Mesendoderm (in vitro differentiated cells): ENCODE measurements at places on chromosomes 13 and 19.

- H3K27ac ChIP-seq = no peak overlapping the region
- no peaks in the 10 kb centered on the region for H3K27me3 ChIP-seq
- DNase-seq = peak; percentile 54
- H3K4me3 ChIP-seq = no peak overlapping the region
Measured at GRCh38 chr19:18440415-18440877, 2.5 kb upstream of the ISYNA1 start.

GRCh38 chr13:60969656-60970055, 446.0 kb downstream of the PCDH20 start:
- no peaks in the 10 kb centered on the region for H3K36me3 ChIP-seq
- no peaks in the 10 kb centered on the region for H3K27me3 ChIP-seq
- no peak for DNase-seq
- no peak overlapping the region for H3K27ac ChIP-seq

- no peak overlapping the region for H3K27ac ChIP-seq
- no peaks in the 10 kb centered on the region for H3K36me3 ChIP-seq
- H3K27me3 ChIP-seq = no peaks in the 10 kb centered on the region
- no peak for DNase-seq
Measured at GRCh38 chr13:66313413-66313812, 916.7 kb downstream of the PCDH9 start.

DNA sequence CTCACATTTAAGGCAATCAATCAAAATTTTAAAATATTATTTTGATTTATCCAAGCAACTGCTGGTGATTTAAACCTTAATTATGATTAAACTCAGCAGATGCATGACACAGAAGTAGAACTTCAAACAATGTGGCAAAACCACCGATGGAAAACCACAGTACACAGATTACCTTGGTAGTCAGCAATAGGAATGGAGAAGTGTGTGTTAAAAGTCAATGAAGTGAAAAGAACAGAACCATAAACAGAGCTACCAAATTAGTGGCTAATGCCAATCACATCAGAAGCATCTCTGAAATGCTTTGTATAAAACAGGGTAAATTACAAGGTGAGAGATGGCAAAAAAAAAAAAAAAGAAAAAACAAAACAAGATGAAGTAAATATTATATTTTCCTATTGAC, 31.2 kb downstream of the KATNAL1 start:
- H3K36me3 ChIP-seq = no peaks in the 10 kb centered on the region
- no peaks in the 10 kb centered on the region for H3K27me3 ChIP-seq
- no peaks in the 10 kb centered on the region for H3K4me1 ChIP-seq
- no peak overlapping the region for H3K4me3 ChIP-seq
- DNase-seq = no peak

GRCh38 chr13:114313061-114313860, 1.0 kb upstream of the CHAMP1 start:
- H3K27me3 ChIP-seq = no peaks in the 10 kb centered on the region
- H3K4me3 ChIP-seq = no peak overlapping the region
- peaks cover 4% of the 10 kb centered on the region for H3K4me1 ChIP-seq
- H3K36me3 ChIP-seq = no peaks in the 10 kb centered on the region
- peak; percentile 40 for DNase-seq

- H3K4me1 ChIP-seq = no peaks in the 10 kb centered on the region
- peaks cover 9% of the 10 kb centered on the region for H3K36me3 ChIP-seq
- no peak overlapping the region for H3K27ac ChIP-seq
- DNase-seq = no peak
- H3K27me3 ChIP-seq = no peaks in the 10 kb centered on the region
Measured at GRCh38 chr19:2138061-2138728, 13.2 kb downstream of the AP3D1 start.

DNA sequence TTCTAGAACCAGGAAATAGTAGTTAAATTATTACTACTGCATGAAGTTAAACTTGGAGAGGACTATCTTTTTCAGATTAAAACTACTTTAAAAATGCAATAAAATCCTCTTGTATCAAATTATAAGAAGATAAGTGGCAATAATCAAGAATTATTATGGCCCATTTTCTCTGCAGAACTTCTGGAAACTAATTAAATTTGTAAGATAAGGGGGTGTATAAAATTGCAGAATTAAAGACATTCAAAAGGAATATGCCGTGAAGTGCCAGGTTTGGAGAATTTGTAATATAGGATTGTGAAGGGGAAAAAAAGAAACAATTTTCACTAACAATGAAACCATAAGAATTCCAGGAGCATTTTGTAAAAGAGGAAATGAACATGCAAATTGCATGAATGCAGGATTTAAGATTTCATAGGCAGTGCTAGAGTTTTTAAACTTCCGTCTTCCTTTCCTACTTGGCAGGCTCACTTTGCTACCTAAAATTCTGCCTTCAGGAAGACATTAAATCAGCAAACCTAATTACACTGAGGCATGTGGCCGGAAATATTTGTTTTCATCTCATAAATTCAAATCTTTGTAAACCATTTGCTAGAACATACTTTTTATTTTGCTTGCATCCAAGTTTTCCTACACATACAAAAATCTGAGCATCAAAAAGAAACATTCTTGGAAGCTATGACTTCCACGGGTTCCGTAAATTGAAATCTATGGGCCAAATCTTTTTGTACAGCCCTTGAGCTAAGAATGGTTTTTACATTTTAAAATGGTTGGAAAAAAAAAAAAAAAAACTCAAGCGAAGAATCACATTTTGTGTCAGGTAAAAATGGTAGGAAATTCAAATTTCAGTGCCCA, 166.9 kb downstream of the DCLK1 start:
- no peak overlapping the region for H3K4me3 ChIP-seq
- H3K4me1 ChIP-seq = no peaks in the 10 kb centered on the region
- DNase-seq = no peak
- no peak overlapping the region for H3K27ac ChIP-seq

DNA sequence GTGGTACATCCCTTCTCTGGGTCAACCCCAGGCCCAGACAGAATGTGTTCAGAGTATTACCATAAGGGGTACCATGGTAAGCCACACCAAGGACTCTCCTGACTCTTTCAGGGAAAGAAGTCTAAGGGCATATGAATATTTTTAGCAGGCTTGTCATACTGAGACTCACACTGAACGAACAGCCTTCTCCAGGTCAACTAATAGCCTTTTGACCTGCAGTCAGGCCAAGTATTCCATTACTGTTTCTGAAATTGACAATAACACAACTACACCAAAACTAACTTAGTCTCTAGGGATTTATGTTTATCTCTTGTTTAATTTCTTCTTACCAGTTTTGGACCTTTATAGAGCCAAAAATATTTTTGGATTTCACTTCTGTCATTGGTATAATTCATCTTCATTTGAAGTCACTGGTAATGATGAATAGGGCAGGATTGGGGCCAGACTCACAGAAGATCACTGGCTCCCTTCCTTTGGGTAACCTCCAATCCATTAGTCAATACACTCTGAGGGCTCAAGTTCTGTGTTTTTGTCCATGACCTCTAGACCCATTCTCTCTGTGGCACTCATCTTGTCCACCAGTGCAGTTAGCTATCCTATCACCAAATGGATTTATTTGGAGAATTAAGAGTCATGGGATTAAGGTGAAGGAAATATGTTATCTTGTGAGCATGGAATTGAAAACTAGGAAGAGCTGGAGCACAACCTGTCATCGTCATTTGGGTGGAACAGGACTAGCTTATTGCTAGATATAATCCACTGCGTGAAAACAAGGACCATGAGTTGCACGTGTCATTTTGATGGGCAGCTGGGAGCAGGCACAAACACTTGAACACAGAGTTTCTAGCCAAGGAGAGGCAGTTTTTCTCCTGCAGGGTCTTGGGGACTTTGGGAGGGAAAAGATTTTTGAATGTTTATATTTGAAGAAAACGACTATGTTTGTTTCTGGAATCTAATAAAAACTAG, 313.3 kb downstream of the DCLK1 start:
- no peaks in the 10 kb centered on the region for H3K4me1 ChIP-seq
- H3K27me3 ChIP-seq = no peaks in the 10 kb centered on the region
- H3K4me3 ChIP-seq = no peak overlapping the region
- DNase-seq = no peak

DNA sequence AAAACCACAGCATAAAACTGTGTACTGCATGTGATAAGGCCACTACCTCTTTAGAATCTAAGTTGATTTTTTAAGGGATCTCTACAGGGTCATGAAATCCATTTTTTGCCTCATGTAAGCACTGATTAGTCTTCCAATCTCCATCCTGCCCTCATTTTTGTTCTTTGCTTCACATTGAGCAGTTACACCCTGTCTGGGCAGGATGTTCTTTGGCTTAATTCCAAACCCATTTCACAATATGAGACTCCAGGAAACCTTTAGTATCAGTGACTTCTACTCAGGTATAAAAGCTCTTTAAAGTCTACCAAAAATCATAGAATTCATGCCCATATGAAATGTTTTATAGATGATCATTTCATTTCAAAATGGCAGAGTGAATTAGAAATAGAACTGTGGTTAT, 592.6 kb downstream of the TBC1D4 start:
- no peak for DNase-seq
- H3K27ac ChIP-seq = no peak overlapping the region
- no peaks in the 10 kb centered on the region for H3K36me3 ChIP-seq
- H3K4me1 ChIP-seq = no peaks in the 10 kb centered on the region
- H3K27me3 ChIP-seq = no peaks in the 10 kb centered on the region

DNA sequence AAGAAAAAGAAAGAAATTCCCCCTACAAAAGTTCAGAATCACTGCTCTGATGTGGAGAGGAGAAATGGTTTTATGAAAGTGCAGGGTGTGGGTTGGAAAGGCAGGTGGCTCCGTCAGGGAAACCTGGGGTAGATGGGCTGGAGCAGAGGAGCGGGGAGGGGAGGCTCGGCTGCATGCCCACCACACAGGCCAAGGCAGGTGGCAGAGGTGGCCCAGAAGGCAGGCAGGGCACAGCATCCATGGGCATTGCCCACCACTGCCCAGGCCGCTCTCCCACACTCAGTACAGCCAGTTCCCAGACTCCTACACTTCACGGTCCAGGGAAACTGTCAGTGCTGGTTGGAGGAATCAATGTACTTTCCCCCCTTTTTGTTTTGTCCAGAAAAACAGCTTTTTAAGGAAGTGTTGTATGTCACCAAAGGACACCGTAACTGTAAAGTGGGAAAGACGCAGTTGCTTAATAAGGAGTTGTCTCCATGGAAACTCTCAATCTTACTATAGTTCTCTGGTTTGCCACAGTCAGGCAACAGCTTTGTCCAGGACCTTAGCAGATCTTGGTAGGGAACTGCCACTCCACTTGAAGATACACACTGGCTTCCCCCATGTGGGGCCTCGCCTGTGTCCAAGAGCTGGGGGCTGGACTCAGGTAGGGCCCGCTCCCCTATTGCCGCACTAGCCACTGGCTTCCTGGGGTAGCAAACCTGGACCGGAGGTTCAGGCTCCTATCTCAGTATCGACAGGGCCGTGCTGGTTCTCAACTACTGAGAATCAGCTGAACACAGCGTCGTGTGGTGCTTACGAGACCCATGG, 82.9 kb downstream of the RAB20 start:
- H3K36me3 ChIP-seq = peaks cover 9% of the 10 kb centered on the region
- peaks cover 2% of the 10 kb centered on the region for H3K4me1 ChIP-seq
- H3K27ac ChIP-seq = no peak overlapping the region
- H3K4me3 ChIP-seq = no peak overlapping the region

GRCh38 chr13:90884066-90884465, 463.4 kb upstream of the MIR17HG start:
- H3K36me3 ChIP-seq = no peaks in the 10 kb centered on the region
- peak; percentile 1 for DNase-seq
- H3K27me3 ChIP-seq = no peaks in the 10 kb centered on the region
